Cardiac ventricle fibroblast (primary cell): ENCODE measurements at places on chromosomes 1 and 21. TPM values are rescaled to one million over a fixed set of nuclear protein-coding genes. Genes with fewer than 3 reads are reported as not detected.

ALX3 gene
- not detected in 2 replicates for total RNA-seq

NTRK1 gene
- total RNA-seq, result 0.05 TPM in 1 of 2 replicates, not detected in the other

NKAIN1 gene
- 0.50 and 1.1 TPM in 2 replicates for total RNA-seq

MARK1 gene
- total RNA-seq, result 0.78 and 0.94 TPM in 2 replicates

SLC25A33 gene
- 3.2 and 4.6 TPM in 2 replicates for total RNA-seq

RAB3B gene
- total RNA-seq, result 0.06 and 0.15 TPM in 2 replicates

EFNA1 gene
- 9.2 and 14.2 TPM in 2 replicates for total RNA-seq
